ENCODE measurements at places on chromosomes 2 and 18.

DNA sequence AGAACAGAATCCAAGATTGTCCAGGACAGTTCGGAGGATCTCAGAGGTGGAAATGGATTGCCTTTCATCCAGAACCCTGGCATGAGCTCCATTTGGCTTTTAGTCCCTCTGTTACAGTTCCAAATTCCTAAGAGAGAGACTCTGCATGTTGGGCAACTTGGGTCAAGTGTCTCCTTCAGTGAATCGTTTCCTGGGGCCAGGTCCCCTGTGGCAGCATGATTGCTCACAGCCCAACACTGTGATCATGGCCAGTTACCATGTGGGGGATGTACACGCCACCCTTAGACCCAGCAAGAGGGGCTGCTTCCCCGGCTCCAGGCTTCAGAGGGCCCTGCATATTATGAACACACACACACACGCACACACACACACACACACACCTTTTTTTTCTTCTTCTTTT lies 118.6 kb upstream of the GLI2 start:
- DNase-seq: no peak

DNA sequence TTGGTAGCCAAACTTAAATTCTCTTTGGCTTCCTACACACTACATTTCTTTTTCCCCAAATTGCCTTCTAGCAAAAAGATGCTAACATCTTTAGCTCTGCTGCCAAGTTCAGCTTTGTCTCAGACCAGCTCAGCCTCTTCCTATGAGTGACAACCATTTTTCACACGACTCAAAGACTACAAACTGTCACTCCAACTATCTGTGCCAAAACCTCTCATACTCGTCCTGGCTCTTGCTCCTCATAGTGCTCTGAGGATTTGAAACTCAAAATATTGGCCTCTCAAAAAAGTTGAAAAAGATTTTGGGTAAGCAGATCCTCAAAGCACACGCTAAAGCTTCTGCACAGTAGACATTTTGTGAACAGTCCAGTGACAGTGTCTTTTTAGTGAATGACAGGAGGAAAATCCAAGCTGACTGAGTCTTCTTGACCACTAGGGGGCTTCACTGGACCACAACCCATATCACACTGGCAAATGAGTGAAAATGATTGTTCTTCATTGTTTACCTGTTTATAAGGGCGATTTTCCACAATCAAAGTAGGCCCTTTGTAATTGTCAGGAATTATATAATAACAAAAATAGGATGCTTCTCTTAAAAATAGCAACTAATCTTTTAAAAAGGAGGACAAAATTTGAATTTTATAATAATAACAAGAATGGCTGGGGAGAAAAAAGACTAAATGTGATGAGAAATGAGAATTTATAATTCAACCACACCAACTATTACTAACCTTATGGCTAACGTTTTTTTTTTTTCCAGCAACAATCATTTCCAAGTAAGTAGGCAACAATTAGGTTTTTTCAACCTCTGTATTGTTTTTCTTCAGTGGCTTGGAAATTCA lies 85.5 kb upstream of the PGAP1 start:
- peak; percentile 45 for DNase-seq

DNA sequence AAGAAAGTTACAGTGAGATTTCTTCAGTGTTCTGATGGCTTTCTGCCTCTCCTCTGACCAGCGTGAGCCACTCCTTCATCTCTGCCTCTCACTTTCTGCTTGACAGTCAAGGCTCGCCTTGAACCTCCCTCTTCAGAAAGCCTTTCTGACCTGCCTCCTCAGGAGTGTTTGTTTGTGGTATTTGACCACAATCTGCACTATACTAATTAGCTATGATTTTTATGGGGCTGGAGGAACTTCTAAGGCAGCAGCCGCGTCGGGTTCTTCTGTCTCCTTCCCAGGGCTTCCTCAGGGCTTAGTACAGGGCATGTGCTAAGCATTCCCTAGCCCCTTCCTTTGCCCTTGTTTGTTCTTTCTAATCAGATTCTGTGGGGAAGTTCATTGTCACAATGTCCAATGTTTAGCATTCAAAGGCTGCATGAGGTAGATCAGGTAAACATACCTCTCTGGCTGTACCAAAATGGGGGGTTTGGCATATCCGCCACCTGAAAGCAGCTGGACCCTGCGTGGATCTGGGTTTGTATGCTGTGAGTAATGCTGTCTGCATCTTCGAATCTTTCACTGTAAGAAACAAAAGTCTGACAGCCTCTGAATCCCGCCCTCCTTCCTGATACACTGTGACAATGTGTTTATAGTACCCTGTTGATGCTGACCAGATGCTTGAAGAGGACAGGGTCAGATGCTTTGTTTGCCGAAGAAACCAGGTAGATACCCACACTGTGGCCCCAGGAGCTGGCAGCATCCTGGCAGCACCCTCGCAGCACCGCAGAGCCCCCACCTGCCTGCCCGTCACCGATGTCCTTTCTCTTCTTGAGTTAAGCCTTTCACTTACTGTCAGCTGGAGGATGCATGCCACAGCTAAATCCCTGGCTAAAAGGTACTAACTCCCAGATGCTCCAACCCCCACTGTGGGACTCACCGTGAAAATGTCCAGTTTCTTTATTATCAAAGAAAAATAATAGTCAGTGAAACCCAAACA lies 260.8 kb upstream of the HDAC4 start:
- DNase-seq: no peak

GRCh38 chr2:219567791-219568361 lies 3.5 kb downstream of the OBSL1 start:
- DNase-seq: no peak

DNA sequence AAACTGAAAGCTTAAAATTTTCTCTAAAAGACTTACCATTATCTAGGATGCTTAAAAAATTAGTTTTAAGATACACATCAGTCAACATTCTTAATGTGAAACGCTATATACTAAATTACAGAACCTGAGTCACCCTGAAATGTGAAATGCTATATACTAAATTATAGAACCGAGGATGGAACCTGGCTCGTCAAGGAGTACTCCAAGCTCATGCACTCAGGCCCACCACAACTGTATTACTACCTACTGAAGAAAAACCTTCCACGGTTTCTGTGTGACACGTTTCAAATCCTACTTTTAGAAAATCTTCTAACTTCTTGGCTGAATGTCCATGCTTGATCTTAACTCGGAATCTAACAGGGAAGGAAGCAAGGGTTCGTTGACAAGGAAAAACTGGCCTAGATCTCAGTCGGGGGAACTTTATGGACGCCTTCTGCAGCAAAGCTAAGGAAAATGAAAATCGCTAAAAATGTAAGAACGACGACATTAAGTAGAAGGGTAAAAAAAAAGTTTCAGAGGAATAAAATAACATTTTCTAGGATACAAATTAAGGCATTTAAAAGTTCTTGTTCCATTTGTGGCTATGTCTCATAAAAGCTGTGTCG lies 1.4 kb downstream of the PRKD3 start:
- DNase-seq: no peak

DNA sequence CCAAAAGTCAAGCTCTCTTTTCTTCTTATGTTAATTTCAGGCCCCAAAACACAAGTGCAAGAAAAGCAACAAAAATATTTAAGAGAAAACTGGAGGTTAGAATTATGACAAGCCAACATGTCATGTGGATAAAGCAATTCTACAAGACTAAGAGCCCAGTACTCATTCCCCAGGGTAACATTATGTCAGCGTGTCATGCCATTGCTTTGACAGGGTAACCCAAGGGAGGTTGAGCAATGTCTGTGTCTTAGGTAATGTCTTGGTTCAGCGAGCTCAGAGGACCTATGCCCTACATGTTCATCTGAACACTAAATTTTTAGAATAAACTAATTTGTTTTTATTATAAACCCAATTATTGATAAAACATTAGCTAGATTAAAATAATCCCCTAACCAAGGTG lies 173.2 kb upstream of the ZNF804A start:
- no peak for DNase-seq

GRCh38 chr18:66749481-66750035 lies 145.7 kb upstream of the CDH19 start:
- no peak for DNase-seq

DNA sequence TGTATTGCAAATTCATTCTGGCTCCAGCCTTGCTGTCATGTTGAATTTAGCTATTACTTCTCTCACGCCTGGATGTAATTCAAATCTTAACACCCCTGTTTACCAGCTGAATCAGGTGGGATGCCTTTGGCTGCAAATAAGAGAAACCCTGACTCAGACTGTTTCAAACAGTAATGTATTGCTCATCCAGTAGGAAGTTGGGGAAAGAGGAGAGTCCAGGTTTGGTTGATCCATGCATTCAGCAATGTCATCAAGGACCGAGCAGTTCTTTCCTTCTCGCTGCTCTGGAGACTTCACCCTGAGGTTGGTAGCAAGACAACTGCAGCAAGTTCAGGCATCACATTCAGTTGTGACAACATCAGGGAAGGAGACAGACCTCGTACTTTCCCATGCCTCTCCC lies 6.4 kb upstream of the DARS1 start:
- no peak for DNase-seq

- DNase-seq: no peak
These were observed 17.4 kb upstream of the NOSTRIN start for GRCh38 chr2:168784993-168785392.

DNA sequence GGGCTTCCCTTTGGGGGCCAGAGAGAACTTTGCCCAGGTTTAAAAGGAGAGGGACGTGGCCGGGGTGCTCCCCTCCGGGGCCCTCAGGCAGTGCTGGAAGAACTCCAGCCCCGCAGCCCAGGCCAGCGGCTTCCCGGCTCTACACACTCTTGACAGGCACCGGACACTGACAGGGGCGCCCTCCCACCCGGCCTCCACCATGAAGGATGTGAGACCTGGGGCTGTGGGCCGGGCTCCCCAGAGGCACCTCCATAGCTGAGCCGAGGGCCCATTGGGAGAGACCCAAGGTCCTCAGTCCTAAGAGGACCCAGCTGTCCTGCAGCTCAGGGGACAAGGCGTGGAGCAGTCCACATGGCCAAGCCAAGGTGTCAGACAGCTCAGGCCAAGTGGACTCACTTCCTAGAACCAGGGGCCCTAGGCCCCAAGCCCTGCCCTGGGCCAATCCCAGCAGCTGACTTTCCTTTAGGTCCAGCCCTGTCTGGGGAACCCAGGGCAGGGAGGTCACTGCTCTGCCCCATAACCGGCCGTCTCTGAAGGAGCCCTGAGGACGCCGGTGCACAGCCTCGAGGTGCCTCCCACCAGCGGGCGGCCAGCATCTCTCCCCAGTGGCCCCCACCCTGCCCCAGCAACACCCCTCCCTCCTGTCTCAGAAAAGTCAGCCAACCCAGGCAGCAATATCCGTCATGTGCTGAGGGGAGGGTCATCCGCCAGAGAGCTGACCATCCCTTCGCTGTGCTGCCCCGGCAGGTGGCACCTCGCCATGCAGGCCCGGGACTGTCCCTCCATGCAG lies 51.8 kb downstream of the BIN1 start:
- DNase-seq: no peak

- DNase-seq: no peak
These were observed 18.2 kb upstream of the PCBP1 start for GRCh38 chr2:70069049-70069448.

GRCh38 chr2:170498619-170499018 lies 216.5 kb upstream of the SP5 start:
- DNase-seq: no peak

DNA sequence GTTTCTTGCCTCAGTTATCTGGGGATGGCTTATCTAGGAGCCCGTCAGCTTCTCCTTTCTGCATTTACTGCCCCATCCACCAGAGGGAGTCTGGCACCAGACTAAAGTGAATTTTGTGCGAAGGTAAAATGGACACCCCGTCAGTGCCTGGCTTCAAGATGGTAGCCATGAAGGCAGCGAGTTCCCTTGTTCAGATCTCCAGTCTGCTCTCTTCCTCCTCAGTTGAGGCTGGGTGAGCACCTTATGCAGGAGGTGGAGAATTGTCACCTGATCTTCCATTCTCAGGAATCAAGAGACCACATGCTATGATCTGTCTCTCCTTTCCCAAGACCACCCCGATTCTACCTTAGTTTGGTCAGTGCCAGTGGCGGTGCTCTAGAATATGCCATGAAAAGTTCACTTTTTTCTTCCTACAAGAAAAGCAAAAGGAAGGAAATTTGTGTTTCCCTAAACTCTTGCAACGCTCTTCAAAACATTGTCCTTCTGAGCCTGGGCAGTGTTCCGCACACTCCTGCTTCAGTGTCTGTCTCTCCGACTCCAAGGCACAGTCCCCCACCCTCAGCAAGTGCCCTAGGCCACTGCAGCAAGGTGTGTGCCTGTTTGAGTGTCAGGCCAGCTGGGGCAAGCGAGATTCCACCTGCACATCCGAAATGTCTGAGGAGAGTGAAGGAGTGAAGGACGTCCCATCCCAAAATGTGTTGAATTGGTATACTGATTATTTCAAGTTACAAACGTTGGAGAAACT lies 168.6 kb downstream of the SS18 start:
- peak; percentile 4 for DNase-seq

- no peak for DNase-seq
These were observed 1.5 kb upstream of the UGP2 start for GRCh38 chr2:63840081-63840784.

GRCh38 chr18:5195656-5196055 lies 1.4 kb downstream of the AKAIN1 start:
- DNase-seq: no peak

GRCh38 chr2:109529532-109530449 lies 84.0 kb downstream of the SEPTIN10 start:
- DNase-seq: no peak

GRCh38 chr2:211070547-211070946 lies 514.1 kb downstream of the CPS1 start:
- no peak for DNase-seq

DNA sequence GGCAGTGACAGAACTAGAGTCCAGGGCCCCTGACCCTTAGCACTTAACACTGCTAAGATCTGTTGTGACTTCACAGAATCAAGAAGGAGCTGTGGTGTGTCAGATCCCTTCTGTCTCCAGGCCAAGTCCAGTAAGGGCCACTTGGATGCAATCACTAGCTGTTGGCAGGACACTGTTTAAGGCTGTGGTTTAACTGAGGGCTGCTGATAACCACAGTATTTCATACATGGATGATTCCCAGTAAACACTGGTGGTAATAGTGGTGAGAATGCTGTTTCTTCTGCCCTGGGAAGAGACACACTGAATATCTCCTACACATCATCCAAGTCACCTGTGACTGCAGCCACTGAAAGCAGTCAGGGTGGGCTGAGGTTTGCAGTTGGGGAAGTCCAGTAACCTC lies 77.7 kb upstream of the FBXO11 start:
- DNase-seq: no peak

DNA sequence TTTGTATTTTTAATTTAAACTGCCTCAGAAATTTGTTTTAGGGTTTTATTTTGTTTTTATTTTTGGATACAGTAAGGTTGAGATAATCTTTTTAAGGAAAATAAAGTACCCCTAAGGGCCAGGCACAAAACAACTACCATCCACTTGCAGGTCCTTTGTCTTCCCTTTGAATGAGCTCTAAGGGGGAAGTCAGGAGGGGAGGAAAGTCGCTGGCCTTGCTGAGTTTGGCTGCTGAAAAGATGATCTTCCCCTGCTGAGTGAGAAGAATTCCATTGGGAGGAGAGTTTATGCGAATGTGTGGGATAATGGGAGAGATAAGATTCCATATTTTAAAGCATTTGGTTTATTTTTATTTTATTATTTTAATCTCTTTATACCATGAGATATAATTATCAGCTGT lies 100.7 kb downstream of the ARHGAP15 start:
- DNase-seq: no peak

DNA sequence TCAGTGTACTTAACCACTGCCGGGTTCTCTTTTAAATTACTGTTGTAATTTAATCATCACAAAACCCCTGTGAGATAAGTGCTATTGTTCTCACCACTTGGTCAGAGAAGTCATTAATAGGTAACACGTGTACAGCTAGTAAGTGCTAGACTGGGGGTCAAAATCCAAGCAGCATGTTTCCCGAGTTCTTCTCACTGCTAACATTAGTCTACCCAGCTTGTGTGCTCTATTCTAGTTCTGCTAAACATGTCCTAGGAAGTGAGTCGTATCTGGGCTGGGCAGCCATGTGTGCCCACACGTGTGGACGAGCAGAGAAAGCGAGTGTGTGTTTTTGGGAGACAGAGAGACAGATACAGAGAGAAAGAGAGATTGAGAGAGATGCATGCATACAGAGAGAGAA lies 94.1 kb downstream of the BIN1 start:
- DNase-seq: no peak

All from NCI-H2081 treated with DMSO at 0.1 percent for 48 hours (cell line).